A549 treated with AZD2906 at 1 μM for 4 hours (cell line): ENCODE measurements at places on chromosomes 3 and 15. TPM values are rescaled to one million over a fixed set of nuclear protein-coding genes. Genes with fewer than 3 reads are reported as not detected.

The POC1A gene
- 16.6 to 19.5 TPM (median 18.9 TPM) in 5 replicates for total RNA-seq

The PP2D1 gene
- total RNA-seq, result not detected in 5 replicates

The KCNMB2 gene
- not detected in 5 replicates for total RNA-seq

The NME9 gene
- not detected in 5 replicates for total RNA-seq

The HHLA2 gene
- total RNA-seq, result 0.03 to 0.11 TPM (median 0.06 TPM) in 3 of 5 replicates, not detected in the others

The KNG1 gene
- 0.03 TPM in 3 of 5 replicates, not detected in the others for total RNA-seq

The FOXB1 gene
- not detected in 5 replicates for total RNA-seq

The HTR3E gene
- total RNA-seq, result not detected in 5 replicates

The OR5K4 gene
- total RNA-seq, result not detected in 5 replicates

The AHSG gene
- total RNA-seq, result 0.05 to 0.12 TPM (median 0.06 TPM) in 4 of 5 replicates, not detected in the other

The OIP5 gene
- 12.9 to 13.8 TPM (median 13.3 TPM) in 5 replicates for total RNA-seq
